Activated effector memory CD4-positive, alpha-beta T cell treated with anti-CD3 and anti-CD28 coated beads, Interleukin-2, amount 50 U/mL, for 16 hours (primary cell): ENCODE measurements at places on chromosomes 16 and 17.
A peak's percentile ranks its signal among the peaks of the same experiment; 100 is the strongest.

- no peak for DNase-seq
Observed at GRCh38 chr17:50386510-50386909, 10.8 kb downstream of the LRRC59 start.

DNA sequence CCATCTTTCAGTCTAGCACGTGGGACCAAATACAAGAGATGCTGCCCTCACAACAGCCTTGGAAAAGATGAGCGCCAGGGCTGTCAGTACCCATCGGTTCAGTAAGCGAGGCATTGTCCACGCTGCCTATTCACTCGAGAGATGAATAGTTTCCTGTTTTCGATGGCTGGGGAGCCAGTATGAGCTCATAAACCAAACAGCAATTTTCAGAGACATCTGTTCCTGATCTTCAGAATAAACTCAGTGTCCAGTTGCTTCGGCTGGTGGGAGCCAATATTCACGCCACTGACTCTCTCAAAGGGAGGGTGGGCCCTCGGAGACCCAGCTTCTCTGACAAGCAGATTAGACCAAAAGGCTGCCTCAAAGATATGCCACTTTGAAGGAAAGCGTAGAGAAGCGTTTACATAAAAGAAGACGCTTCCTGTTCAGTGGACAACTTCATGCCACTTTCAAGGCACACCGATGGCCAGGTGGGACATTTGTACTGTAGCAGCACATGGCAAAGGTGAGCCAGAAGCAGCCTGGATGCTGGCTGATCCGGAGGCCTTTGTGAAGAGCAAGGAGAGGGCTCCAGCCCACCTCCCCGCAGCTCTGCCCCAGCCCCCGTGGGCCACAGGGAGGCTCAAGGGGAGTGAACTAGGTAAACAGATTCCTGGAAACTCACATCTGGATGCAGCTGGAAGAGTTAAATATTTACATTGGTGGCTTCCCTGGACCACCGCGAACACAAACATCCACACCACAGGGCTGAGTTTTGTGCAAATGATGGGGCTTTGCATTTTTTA is 6.0 kb downstream of the TIMM22 start:
- DNase-seq: no peak

GRCh38 chr17:7560172-7561027 is 1.3 kb upstream of the SENP3 start:
- peak; percentile 84 for DNase-seq

GRCh38 chr17:53012364-53012763 is 810.4 kb upstream of the KIF2B start:
- no peak for DNase-seq

GRCh38 chr16:180101-180675 is at the start of gene HBQ1:
Gene HBQ1, plus strand, starts transcription at chr16:180459. Its CDS starts 28 bp downstream, at chr16:180487.
- DNase-seq: peak; percentile 73

- DNase-seq: peak; percentile 59
Observed at GRCh38 chr17:63835167-63835720, 7.2 kb downstream of the SMARCD2 start.
